Femur (tissue), 1 donor: ENCODE measurements at places on chromosomes 1 and 21.

DNA sequence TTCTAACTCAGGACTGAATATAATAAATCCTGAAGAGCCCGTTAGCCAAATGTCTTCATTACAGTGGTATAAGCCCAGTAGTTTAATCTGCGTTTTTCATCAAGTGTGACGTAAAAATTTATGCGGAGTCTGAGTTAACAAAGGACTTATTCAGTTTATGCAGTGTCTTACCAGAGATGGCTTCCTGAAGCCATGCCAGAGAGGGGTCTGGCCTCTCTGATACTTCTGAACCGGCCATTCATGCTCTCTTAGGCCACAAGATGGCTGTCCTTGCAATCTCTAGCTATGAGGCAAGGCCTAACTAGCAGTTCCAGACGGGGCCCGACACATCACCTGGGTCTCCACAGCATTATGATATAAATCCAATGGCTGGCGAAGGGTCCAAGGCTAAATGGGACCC, 101.4 kb downstream of the TEX35 start:
- DNase-seq = no peak

DNA sequence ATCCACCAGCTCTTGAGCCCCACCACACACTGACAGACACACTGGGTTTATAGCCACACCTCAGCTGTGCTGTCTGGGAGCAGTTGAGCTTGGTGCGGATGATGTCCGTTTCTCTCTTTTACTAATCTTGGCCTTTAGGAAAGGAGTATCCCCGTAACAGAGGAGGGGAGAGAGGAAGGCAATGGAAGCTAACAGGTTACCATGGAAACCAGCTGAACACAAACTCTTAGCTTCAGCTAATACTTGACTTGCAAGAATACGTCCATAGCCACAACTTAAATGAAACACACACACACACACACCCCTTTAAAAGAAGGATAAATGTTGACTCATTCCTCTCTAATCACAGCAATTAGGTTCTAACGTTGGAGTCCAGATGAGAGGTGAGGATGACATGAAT, 28.0 kb upstream of the LRRN2 start:
- DNase-seq = no peak

GRCh38 chr1:180243517-180244221, 13.6 kb downstream of the LHX4 start:
- no peak for DNase-seq

- DNase-seq = no peak
These were observed 316.3 kb upstream of the GREM2 start for GRCh38 chr1:240928265-240928664.

- DNase-seq = peak; percentile 48
These were observed 19.5 kb downstream of the SZRD1 start for GRCh38 chr1:16386454-16387113.

DNA sequence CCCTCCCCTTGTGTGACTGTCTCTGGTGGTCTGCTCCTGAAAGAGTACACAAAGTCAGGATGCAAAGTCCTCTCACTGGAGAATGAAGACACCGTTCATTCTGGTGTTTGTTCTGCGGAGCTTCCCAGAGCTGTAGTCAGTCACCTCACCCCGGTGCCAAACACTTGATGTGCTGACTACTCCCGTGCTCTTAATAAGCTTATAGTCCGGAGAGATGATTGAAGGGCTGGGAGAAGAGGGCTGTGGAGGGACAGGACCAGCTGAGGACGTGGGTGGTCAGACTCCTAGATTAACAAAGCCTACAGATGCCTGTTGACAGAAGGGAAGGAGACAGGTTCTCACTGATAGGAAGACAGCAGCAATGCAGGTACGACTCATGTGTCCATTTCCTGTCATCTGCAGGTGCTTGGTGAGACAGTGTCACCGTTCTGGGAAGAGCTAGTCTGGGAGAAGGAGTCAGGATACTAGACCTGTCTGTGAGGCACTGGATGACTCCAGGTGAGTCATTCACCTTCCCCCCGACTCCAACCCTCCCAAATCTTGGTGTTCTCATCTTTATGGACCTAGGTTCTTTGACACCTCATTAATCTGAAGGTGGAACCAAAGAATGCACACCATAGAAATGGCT, 40.4 kb upstream of the LRRN2 start:
- DNase-seq = no peak

DNA sequence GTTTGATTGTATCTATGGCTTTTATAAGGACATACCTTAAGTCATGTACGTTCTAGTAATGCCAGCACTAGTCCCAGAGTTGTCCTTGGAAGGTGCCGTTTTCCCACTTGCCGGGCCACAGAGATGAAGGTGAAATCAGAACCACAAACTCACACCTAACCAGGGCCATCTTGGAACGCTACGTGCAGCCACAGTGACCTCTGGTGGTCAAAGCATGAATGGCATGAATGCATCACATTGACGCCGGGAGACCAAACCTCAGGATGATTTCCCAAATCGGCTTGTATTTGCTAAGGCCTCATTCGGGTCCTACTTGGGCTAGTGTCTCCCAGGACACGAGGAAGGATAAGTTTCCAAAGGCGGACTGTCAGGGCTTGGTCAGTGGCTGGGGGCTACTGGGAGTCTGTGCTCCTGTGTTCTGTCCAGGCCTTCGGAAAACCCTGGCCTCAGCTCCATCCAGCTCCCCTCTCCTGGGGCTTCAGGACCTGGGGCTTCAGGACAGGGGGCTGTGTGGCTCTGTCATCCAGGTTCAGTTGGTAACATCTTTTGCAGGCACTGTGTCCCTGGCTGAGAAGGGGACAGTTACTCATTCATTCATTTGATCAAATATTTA, 260.5 kb downstream of the PRDM2 start:
- peak; percentile 76 for DNase-seq

DNA sequence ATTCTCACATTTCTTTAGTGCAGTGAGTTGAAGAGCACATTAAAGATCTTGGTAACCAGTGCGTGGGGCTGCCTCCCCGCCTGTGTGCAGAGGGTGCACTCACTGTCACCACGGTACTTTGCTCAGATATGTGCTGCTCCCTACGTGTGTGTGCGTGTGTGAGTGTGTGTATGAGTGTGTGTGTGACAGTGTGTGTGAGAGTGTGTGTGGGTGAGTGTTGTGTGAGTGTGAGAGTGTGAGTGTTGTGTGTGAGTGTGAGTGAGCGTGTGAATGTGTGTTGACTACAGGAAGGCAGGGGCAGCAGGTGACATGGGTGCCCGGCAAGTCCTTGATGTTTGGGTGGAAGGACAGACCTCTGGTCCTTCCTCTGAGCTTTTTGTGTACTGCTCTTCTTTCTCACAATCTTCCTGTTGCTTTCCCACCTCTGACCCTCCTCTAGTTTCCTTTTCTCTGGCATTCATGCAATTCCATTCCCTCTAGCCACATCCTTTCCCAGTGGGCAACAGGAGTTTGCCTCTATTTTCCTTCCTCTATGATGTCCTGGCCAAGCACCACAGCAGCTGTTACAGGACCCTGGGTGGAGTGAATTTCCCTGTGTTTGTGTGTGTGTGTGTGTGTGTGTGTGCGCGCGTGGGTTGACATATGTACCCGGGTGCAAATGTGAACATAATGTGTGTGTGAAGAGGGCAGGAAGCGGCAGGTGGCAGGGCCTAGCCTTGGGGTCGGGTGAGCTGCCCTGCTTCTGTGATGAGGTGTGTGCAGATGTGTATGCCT, 19.8 kb downstream of the LHX4 start:
- no peak for DNase-seq

DNA sequence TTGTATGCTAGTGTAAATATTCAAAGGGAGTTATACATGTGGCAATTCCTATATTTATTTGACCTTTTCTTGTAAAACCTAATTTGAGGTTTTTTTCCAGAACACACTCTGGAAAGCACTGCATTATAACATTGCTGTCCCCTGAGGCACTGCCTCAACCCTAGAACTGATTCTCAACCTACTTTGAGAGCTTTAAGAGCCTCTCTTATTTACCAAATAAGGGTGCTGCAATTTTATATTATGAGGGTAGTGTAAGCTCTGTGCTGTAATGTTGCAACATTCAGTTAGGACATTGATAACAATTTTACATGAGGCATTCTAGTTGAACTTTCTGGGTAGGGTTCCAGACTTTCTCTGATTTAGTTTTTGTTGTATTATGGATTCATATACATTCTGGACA, 302.2 kb upstream of the DEPDC1 start:
- no peak for DNase-seq

GRCh38 chr21:33040215-33040614, 14.5 kb downstream of the OLIG2 start:
- no peak for DNase-seq

DNA sequence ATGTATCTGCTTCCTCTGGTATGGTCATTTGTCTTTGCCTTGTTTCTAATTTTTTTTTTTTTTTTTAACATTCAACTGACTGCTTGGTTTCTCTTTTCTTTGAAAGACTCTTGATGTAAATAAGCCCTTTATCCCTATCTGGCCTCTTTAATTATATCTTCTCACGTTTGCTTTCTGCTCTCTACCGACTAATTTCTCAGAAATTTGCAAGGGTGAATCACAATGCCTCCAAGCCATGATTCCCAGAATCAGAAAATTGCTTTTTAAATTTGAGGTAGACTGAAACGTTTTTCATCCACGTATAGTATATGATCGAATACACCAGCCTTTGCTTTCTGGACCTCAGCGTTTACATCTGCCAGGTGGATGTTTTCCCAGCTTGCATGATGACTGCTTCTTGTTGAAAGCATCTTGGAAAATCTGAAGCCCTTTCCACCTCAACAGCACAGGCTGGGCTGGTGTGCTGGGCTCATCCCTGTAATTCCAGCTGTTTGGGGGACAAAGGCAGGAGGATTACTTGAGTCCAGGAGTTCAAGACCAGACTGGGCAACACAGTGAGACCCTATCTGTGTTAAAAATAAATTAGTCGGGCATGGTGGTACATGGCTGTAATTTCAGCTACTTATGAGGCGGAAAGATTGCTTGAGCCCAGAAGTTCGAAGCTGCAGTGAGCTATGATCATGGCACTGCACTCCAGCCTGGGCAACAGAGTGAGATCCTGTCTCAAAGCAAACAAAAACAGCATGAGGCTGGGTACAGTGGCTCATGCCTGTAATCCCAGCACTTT, 35.0 kb upstream of the GPR137B start:
- no peak for DNase-seq

DNA sequence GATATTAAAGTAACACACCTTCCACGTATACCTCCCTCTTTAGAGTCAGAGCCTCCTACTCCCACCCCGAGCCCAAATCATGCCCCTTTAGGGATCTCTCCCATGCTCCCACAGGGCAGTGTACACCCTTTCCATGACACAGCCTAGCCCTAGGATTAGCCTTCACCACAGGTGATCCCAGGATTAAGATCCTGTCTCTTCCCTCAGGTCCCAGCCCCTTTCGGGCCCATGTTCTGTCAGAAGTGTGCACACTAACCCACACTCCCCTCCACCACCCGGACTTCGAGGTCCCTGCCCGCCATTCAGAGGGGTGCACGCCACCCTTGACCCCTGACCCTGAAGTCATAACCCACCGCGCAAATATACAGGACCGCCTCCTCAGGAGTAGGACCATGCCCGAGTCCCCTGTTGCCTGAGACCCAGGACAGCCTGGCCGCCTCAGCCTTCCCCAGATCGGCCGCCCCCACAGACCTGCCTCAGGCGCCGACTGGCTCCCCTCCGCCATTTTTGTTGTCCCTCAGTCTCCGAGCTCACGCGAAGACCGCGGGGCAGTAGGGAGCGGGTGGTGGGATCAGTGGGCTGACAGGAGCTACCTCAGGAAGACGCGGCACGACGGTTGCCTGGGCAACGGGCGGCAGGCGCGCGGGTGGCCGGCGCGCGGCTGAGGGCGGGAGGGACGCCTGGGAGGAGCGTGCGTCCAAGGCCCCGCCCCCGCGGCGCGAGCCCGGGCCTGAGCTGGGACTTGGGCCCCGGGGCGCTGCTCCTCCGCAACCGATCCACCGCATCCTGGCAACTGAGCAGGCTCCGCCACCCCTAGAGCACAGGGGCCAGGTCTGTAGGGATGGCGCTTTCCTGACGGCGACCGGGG, at the start of gene AGBL4:
AGBL4 (minus strand) TSS at position 663 of the 868 bp plus-strand sequence.
- peak; percentile 61 for DNase-seq

DNA sequence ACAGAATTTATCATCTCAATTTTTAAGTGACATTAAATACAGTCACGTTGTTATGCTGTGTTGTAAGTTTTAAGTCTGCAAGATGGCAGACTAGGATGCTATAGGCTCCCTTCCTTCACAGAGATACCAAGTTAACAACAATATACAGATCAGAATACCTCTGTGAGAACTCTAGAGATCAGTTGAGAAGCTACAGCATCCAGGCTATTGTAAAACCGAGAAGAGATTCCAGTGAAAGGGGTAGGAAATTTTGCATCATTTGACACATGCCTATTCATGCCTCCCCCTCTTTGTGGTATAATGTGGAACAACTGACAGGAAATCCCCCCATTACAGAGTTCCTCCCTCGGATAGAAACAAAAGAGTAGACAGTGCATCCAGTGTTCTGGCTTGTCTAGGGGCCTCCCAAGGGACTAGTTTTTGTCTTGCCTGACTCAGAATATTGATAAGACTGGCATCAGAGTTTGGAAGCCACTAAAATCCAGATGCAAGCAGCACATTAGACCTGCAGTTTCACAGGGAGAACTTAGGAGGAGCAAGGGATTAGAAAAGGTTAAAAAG, 80.6 kb downstream of the LBR start:
- no peak for DNase-seq

- no peak for DNase-seq
These were observed 938 bp upstream of the ACTN2 start for GRCh38 chr1:236685205-236685916.

- peak; percentile 43 for DNase-seq
These were observed 509 bp downstream of the PIK3R3 start for GRCh38 chr1:46131712-46132528.

- DNase-seq = no peak
These were observed 35.3 kb upstream of the NGF start for GRCh38 chr1:115373305-115373704.

GRCh38 chr1:19032701-19033514, 76.4 kb upstream of the IFFO2 start:
- DNase-seq = no peak

GRCh38 chr1:37469386-37469785, 5.0 kb upstream of the ZC3H12A start:
- DNase-seq = no peak

- no peak for DNase-seq
These were observed 62.1 kb upstream of the PROX1 start for GRCh38 chr1:213925531-213926182.

- DNase-seq = no peak
These were observed 63.0 kb downstream of the RHBG start for GRCh38 chr1:156431769-156432668.

GRCh38 chr21:14560555-14560954, 14.4 kb upstream of the SAMSN1 start:
- DNase-seq = no peak

GRCh38 chr1:36300526-36300925, 5.6 kb upstream of the SH3D21 start:
- DNase-seq = no peak

DNA sequence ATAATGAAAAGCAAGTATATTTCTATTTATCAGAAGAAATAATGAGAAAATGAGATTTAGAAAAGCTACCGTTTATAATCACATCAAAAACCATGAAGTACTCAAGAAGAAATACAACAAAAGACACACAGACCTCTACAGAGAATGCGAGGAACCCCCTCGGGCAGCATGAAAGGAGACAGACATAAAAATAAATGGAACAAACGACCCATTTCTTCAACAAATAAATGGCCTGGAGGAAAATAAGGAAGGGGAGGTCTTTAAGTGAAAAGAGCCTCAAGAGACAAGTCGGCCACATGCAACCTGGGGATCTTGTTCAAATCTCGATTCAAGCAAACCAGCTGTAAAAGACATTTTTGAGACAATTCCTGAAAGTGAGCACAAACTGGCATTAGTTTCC, 6.0 kb downstream of the CFAP74 start:
- DNase-seq = no peak
